Chondrocyte (in vitro differentiated cells): ENCODE measurements at places on chromosomes 11 and 22.

- no peak for DNase-seq
Observed at GRCh38 chr11:41532413-41532812, 73.0 kb upstream of the LRRC4C start.

- DNase-seq, result no peak
Observed at GRCh38 chr11:10204021-10204420, 90.0 kb downstream of the SBF2 start.

DNA sequence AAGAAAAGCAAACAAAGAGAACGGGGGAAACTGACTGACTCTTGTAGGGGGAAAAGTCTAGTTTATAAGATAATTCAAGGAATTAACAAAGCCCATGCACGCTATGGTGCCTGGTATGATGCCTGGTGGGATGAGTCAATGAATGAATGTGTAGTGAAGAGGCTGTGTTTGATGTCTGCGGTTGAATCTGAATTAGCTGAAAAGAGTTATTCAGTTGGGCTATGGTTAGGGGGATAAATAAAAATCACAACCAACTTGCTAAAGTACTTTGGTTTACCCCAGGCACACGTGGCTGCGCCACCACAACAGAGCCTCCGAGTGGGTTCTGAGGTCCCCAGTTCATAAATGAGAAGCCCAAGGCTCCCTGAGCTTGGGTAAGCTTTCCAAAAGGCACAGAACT, 369.3 kb upstream of the SYN3 start:
- DNase-seq, result no peak

DNA sequence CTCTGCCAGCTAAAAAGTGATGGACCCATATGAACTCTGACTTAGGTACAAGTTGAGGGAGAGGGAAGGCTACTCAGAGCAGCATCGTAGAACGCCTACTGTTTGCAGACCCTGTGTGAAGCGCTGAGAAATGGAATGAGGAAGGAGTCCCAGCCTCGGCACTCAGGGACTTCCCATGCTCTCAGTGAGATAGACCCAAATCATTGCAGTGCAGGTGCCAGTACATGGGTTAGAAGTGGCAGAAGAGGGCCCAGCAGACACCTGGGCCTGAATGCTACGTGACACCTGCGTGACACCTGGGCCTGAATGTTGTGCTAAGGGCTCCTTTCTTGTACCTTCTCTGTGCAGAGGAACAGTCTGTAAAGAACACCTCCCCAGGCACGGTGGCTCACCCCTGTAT, 2.6 kb upstream of the PDGFB start:
- no peak for DNase-seq

GRCh38 chr22:48697223-48697622, 1130.5 kb downstream of the BRD1 start:
- DNase-seq, result no peak

DNA sequence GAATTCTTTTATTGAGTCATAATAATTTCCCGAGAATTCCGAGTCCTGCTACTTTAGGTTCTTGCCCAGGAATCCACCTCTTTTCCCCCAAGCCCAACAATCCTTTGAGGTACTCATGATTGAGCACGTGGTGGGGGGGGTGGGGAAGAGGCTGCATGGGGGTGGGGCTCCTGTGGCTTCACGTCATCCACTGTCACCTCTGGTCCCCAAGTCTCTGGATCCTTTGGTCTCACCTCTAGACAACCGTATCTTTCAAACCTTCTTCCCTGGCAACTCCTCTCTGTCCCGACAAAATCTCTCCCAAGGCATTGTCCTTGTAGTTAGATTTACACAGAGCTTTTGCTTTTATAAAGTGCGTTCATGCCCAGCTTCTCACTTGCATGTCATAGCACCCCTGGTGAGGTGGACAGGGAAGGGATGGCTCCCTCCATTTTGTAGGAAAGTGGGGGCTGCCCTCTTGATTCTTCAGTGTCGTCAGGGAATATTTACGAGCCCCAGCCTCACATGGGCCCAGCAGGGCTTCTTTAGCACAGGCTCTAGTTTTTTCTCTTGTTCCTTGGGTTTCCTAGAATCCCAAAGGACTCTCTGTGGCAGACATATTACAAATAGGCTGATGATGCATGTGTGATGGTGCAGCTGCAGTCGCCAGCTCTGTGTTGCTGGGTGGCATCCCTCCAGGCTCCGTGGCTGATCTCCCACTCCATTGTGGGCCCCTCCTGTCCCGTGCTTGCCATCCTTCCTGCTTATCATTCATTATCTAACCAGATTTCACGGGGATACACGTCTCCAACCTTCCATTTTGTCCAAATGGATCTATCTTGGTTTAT, 8.4 kb downstream of the UCP3 start:
- no peak for DNase-seq

DNA sequence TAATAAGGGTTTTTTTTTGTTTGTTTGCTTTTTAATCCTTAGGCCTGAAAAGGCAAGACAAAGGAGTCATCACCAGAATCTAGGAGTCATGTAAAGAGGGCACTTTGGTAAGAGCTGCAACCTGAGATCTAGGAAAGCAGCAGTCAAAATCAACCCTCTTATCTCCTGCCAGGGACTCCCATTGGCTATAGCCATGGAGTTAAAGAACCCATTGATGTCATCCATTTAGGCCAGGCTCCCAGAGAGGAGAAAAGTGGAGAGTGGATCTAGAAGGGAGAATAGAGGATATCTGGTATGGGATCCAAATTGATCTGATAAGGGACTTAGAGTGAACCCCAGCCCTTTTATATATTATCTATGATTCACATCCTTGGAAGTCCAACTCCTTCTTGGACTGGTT, 35.9 kb downstream of the ZNF215 start:
- no peak for DNase-seq

- DNase-seq, result no peak
Observed at GRCh38 chr11:44866286-44866685, 84.4 kb downstream of the TP53I11 start.

- DNase-seq, result no peak
Observed at GRCh38 chr22:25680956-25681355, 61.0 kb upstream of the MYO18B start.

DNA sequence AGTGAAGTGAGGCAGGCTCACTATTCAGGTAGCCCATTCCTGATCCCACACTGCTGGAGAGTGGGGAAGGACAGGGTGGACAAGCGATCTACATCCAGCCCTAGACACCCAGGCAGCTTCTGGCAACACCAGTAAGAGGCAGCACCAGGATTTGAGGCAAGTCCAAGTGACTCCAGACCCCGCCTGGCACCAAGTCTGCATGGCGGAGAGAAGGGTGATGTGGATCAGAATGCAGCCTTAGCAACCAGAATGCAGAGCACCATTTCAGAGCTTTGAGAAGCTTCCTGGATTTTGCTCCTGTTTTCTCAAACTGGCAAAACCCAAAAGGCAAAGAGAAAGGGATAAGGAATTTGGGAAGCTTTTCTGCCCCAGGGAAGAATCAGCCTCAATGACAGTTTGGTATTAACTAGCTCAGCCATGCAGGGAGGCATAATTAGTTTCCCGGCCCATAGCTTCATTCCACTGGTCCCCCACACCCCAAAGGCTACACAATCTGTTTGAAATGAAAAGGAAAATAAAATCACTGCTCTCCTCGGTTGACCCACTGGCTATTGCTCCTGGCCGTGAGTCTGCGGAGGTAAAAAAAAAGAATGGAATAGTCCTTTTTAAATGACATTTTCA, 17.3 kb downstream of the GALNT18 start:
- DNase-seq, result no peak

GRCh38 chr11:48001438-48002021, 21.2 kb downstream of the PTPRJ start:
- peak; percentile 37 for DNase-seq

DNA sequence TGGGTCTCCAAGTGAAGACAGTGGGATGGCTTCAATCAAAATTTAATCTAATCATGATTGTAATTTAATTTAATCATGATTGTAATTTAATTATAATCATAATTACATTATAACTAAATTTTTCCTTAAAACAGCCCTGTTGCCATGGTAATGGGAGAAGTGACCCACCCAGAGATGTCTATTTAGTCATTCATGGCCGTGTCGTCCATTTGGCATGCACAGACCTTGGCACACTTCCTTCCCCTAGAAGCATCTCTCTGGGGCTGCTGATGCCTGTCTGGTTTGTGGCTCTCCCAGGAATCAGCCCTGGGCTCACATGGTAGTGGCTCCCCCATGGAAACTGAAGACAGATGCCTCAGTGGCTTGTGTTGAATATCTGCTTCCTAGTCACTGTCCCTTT, 27.0 kb downstream of the P4HA3 start:
- DNase-seq, result no peak

- peak; percentile 87 for DNase-seq
Observed at GRCh38 chr11:17634776-17635550, 84.4 kb upstream of the MYOD1 start.

DNA sequence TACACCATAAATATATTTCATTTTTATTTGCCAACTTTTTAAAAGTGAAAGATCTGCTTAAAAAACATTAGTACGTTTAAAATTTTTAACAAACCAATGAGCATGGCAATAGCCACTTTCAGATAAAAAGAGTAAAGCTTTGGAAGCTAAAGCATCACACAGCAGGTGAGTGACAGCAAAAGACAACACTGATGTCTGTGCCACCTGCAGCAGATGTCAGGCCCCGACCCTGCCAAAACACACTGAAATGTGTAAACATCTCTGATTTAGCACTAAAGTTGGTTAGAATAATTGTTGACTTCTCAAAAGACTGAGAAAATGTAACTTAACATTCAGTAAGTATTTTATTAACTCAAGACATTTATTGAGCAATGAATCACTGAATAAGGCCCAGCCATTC, 232.9 kb downstream of the DLG2 start:
- no peak for DNase-seq

GRCh38 chr11:27703481-27703880, 3.2 kb upstream of the BDNF start:
- DNase-seq, result no peak

GRCh38 chr11:9506489-9507276, 45.9 kb downstream of the ZNF143 start:
- no peak for DNase-seq

- DNase-seq, result no peak
Observed at GRCh38 chr22:43036282-43036829, 21.4 kb upstream of the PACSIN2 start.

DNA sequence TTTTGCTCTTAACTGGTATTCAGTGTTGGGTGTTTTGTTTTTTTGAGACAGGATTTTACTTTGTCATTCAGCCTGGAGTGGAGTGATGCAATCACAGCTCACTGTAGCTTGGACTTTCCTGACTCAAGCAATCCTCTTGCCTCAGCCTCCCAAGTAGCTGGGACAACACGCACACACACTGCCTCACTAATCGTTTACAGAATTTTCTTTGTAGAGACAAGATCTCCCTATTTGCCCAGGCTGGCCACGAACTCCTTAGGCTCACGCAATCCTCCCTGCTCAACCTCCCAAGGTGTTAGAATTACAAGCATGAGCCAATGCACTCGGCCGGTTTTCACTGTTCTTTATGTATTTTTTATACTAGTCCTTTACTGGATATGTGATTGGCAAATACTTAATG, 51.0 kb upstream of the IGLL5 start:
- no peak for DNase-seq

- DNase-seq, result no peak
Observed at GRCh38 chr11:18650859-18651557, 16.9 kb upstream of the SPTY2D1 start.

GRCh38 chr11:32583459-32584271, at the start of gene EIF3M:
Gene EIF3M (plus strand): TSS chr11:32583831. CDS start chr11:32583888, 57 bp downstream.
- DNase-seq, result peak; percentile 98
